ENCODE measurements at places on chromosomes 1 and 21.

- no peak for DNase-seq
Measured at GRCh38 chr1:202349206-202349928, 868 bp downstream of the PPP1R12B start.

DNA sequence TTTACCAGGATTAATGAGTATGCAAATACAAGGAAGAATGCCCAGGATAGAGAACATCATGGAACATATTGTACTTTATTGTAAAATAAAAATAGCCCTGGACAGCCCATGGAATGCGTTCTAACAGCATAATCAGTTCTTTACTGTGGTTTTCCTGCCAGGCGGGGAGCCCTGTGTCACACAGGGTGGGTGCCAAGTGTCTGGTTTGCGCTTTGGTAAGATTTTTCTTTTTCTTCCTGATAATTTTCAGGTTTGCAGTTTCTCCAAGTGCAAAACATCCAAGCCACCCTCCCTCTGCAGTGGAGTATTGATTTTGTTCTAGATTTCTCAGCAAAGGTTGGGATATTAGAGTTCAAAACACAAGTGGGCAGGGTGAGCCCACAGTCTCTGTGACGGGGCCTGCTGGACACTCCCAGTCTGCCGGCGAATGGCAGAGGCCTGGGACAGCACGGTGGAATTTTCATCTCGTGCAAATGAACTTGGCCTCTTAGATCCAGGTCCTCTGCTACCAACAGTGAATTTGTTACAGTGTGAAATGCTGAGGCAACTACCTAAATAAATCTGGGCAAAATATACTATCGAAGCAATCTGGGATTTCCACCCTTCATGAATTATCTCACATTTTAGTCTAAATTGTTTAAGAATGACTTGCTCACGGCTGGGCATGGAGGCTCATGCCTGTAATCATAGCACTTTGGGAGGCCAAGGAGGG, 15.6 kb upstream of the KCNJ15 start:
- no peak for DNase-seq

GRCh38 chr1:39973503-39974135, 18.7 kb downstream of the MFSD2A start:
- DNase-seq: peak; percentile 39

DNA sequence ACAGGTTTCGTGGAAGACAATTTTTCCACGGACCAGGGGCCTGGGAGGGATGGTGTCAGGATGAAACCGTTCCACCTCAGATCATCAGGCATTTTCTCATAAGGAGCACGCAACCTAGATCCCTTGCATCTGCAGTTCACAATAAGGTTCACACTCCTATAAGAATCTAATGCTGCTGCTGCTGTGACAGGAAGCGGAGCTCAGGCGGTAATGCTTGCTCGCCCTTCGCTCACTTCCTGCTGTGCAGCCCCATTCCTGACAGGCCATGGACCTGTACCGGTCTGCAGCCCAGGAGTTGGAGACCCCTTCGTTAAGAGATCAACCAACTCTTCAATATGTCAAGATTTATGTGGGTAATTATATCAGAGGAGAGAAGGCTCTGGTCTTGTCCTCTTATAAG, 3.3 kb upstream of the DHX9 start:
- DNase-seq: no peak
